Head of caudate nucleus (tissue), 42 donors: ENCODE measurements at places on chromosomes 7 and 10.

- DNase-seq: peak; percentile 10
Observed at GRCh38 chr7:2959828-2960599, 83.7 kb downstream of the CARD11 start.

DNA sequence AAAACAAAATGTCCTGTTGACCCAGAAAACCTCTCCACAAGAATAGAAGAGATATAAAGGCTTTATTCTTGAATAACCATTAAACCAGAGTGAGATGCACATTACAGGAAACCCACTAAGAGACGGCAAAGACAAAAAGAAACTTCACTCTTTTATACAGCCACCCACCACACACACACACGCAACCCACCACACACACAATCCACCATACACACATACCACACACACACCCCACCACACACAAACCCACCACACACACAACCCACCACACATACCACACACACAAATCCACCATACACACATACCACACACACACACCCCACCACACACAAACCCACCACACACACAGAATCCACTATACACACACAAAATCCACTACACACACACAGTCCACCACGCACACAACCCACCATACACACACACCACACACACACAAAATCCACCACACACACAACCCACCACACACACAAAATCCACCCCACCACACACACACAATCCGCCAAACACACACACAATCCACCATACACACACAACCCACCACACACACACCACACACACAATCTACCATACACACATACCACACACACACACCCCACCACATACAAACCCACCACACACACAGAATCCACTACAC, 9.5 kb upstream of the REPIN1 start:
- no peak for DNase-seq

DNA sequence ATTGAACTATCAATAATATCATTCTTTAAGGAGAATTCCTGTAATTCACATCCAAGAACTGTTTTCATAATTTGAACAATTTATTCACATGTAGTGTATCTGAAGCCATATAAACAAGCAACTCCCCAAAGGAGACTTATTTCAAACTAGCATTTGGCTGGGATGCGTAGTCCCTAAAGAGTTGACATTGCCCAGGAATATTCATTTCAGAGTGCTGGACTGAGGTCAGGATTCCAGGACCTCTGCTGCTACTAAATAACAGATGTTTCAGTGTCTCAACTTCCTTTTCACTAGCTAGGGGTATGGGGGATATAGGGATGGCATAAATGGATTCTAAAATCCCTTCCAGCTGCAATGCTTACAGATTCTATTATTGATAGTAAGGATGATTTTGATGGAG, 177.0 kb downstream of the TSPAN12 start:
- DNase-seq: no peak

DNA sequence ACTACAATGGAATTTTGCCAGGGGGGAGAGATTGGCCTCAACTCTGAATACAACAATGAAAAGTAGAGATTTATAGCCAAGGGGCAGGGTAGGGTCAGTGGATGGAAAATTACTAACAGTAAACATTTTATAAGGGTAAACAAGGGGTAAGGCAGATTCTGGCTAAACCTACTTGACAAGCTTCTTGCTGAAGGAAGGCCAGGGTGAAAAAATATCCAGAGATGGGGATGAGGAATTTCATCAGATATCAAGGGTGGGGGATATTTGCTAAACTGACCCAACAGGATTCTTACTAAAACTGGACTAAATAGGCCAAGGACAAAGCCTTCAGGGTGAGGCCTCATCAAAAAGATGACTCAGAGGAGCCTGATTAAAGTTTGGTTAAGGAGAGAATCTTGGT, 156.3 kb downstream of the RTKN2 start:
- DNase-seq: no peak

DNA sequence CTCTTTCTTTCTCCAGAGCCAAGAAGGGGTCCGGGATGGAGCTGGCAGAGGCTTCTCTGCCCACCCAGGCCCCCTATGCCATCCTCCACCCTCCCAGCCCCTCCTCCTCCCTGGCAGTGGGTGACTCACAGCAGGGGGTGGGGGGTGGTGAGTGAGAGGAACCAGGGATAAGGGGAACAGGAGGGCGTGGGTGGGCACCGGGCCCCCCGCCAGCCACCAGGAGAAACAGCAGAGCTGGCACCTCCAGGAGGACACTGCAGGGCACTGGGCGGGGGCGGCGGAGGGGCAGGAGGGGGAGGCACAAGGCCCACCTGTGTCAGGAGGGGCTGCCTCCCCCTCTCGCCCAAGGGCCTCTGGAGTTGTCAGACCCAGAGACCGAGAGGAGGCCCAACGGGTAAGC, 56.0 kb downstream of the CAMK2B start:
- peak; percentile 77 for DNase-seq

- DNase-seq: no peak
Observed at GRCh38 chr7:155948845-155949244, 136.6 kb upstream of the SHH start.

DNA sequence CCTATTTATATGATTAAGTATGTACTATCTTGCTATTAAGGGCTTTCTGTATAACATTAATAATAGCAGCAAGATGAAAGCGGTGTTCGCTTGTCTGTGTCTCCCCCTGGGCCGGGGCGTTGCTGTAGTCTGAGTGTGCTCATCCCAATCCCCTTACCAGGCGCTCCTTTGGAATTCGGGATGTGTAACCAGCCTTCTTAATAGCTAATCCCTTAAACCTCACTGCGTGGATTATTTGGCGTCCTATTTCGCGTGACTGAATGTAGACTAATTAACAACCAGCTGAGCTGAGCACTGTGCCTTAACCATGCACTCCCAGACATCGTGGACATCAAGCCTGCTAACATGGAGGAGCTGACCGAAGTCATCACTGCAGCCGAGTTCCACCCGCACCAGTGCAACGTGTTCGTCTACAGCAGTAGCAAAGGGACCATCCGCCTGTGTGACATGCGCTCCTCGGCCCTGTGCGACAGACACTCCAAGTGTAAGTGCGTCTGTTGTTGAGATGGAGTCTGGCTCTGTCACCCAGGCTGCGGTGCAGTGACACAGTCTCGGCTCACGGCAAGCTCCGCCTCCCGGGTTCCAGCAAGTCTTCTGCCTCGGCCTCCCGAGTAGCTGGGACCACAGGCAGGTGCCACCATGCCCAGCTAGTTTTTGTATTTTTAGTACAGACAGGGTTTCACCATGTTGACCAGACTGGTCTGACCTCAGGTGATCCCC, 36.6 kb downstream of the BNIP3 start:
- no peak for DNase-seq

GRCh38 chr10:72375173-72375572, 20.5 kb upstream of the DNAJB12 start:
- DNase-seq: peak; percentile 43

GRCh38 chr7:7720193-7720592, 1.8 kb upstream of the RPA3 start:
- DNase-seq: no peak

DNA sequence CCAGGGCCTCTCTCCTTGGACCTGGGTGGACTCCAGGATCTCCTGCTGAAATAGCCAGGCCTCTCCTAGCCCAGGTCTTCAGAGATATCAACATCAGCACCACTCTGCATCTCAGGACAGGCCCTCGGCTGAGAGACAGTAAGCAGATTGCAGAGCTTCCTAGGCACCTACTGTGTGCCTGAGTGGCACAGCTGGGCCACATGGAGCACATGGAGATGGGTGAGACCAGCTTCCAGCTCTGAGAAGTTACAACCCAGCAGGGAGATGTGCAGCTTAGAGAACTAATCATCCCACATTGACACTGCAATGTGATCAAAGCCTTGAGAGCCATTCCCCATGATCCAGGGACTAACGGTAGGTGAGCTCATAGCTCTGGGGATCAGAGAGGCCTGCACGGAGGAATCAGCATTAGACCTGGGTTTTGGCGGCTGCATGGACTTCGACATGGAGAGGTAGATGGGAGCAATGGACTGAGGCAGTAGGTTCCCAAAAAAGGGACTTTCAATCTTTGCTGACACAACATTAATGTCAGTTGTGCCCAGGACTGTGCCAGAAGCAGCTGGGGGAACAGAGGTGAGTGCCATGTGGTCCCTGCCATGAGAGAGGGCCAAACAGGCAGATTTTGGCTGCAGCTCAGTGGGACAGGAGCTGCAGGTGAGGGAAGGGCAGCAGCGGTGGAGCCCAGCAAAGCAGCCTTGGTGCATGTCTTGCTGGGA, 76.0 kb upstream of the LEP start:
- DNase-seq: no peak

- DNase-seq: no peak
Observed at GRCh38 chr7:32221056-32221455, 150.8 kb upstream of the PDE1C start.

DNA sequence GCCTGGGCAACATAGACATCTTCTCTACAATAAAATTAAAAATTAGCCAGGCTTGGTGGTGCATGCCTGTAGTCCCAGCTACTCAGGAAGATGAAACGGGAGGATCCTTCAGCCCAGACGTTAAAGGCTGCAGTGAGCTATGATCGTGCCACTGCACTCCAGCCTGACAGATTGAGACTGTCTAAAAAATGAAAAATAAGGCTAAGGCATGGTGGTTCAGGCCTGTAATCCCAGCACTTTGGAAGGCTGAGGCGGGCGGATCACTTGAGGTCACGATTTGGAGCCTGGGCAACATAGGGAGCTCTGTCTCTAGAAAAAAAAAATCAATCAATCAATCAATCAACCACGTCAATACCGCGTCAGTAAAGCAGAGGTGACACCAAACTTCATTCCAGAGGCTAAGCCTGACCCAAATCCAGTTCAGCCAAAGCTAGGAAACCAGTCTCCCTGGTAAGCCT, 31.1 kb downstream of the MRPS24 start:
- DNase-seq: no peak

- DNase-seq: no peak
Observed at GRCh38 chr10:129472696-129473555, 5.9 kb downstream of the MGMT start.
